ENCODE measurements at places on chromosomes 13 and 19.

DNA sequence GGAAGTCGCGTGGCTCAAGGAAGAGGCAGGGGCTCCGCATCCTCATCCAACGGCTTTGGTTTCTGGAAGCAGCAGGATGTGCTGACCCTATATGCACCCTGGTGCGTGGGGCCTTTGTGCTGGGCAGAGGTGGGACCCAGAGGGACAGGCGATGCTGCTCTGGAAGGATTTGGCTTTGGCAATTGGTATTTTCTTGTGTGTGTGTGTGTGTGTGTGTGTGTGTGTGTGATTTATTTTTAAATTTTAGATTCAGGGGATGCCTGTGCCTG lies 321.9 kb upstream of the ZNF507 start:
- DNase-seq: no peak

DNA sequence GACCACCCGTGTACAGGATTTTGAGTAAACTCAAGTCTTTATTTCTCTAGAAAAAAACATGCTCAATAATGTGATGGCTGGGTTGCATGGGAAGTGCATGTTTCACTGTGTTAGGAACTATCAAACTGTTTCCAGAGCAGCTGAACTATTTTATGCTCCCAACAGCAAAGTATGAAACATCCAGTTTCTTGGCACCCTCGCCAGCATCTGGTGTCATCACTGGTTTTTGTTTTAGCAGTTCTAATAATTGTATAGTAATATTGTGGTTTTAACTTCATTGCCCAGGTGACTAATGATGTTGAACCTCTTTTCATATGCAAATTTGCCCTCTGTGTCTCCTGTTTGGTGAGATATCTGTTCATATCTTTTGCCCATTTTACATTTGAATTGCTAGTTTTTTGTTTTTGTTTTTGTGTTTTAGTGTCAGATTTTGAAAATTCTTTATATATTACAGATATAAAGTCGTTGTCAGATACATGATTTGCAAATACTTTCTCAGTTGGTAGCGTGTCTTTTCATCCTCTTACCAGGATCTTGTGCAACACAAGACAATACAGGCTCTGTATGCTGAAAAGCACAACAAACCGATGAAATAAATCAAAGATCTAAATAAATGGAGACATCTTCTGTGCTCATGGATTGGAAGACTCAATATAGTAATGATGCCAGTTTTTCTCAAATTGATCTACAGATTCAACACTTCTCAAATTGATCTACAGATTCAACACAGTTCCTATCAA lies 87.8 kb downstream of the IPO5 start:
- DNase-seq: no peak

- DNase-seq: no peak
Measured at GRCh38 chr19:18185538-18185937, 7.5 kb upstream of the MPV17L2 start.

DNA sequence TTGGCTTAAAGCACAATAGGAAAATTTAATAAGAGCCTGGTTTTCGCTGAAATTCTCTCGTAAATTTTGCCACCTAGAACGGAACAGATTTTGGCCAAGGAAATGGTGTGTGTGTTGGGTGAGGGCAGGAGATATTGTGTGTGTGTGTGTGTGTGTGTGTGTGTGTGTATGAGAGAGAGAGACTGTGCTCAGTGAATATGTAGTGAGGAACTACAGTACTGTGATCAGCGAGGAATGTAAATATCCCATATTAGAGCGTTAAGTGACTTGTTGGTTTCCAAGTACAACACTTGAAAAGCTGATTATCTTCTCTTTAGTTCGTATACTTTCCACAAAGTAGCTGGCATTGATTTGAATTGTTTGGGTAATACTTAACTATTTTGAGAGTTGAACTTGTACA lies 738.9 kb downstream of the PCDH9 start:
- DNase-seq: no peak

DNA sequence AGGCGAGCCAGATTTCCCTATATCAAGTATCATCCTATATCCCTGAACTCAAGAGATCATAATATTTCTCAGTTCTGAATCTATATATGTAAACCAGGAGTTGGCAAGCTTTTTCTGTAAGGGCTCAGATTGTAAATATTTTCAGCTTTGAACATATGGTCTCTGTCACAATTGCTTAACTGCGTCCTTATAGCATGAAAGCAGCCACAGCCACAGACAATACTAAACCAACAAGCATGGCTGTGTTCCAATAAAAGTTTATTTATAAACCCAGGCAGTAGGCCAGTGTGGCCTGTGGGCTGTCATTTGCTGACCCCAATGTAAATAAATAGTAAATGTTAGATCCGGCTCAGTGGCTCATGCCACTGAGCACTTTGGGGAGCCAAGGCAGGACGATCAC lies 12.2 kb upstream of the MYH14 start:
- DNase-seq: no peak

DNA sequence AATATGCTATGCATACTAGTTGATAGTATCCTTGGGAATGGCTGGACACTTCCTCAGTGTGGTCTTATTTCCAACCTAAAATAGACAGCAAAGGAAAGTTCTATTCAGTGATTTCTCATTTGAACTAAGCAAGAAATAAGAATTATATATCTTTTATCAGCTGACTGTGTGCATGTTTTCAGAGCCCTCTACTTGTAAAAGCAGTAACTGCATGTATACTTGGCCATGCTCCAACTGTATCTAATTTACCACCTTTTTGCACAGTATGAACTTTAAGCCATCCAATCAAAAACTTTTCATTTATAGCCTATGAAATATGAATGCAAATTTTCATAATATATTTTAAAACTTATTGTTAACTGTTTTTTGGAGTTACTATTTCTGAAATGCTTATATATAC lies 136.4 kb upstream of the PCDH9 start:
- DNase-seq: no peak

DNA sequence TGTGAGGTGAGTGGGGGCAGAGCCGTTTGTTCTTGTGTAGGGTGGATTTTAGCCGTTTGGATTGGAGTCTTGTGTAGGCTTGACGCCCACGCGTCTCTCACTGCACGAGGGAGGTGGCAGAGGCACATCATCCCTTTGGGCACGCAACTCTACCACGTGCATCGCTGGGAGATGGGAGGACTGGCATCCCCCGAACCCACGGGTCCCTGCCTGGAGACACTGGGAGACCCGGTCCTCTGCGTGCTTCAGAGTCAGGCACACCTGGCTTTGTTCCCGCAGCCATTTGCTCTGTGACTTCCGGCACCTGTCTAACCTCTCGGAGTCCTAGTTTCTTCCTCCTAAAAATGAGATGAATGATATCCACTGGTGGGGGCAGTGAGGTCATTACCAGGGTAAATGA lies 6.4 kb downstream of the ARHGEF7 start:
- no peak for DNase-seq

GRCh38 chr13:29484796-29485195 lies 110.7 kb downstream of the SLC7A1 start:
- DNase-seq: no peak

GRCh38 chr19:12994701-12995595 lies at the start of gene NFIX:
Gene NFIX, plus strand, starts transcription at chr19:12995475. Its CDS starts 363 bp downstream, at chr19:12995838.
- peak; percentile 42 for DNase-seq

DNA sequence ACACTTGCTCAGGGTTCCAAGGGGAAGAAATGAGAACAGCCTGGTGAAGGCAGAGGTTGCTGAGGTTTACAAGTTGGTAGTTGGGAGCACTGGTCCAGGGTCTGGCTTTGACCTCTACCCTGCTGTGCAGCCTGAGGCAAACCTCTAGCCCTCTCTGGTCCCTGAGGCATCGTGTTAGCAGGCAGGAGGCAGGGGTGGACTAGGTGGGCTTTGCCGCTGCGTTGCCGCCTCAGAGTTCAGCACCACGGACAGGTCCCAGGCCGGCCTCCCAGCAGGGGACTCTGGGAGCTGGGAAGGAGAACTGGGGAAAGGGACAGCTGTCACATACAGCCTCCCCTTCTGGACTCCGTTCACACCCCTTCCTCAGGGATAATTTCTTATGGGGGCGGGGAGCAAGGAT lies 3.1 kb downstream of the NCAN start:
- DNase-seq: no peak

All from activated CD4-positive, alpha-beta T cell treated with anti-CD3 and anti-CD28 coated beads, Interleukin-2, Interleukin-6, amounts not matched to agents 100 ng/mL and 50 ng/mL, durations not matched to agents 16 hours and 8 hours (primary cell).